Suprapubic skin (tissue), 4 donors: ENCODE measurements at places on chromosomes 3 and 15. TPM values are rescaled to one million over a fixed set of nuclear protein-coding genes. Genes with fewer than 3 reads are reported as not detected.

- peak; percentile 15 for DNase-seq
Measured at GRCh38 chr3:194287977-194288706, 63.0 kb downstream of the CPN2 start.

GRCh38 chr3:127158614-127159229 lies 34.2 kb upstream of the PRR23E start:
- peak; percentile 24 for DNase-seq

DNA sequence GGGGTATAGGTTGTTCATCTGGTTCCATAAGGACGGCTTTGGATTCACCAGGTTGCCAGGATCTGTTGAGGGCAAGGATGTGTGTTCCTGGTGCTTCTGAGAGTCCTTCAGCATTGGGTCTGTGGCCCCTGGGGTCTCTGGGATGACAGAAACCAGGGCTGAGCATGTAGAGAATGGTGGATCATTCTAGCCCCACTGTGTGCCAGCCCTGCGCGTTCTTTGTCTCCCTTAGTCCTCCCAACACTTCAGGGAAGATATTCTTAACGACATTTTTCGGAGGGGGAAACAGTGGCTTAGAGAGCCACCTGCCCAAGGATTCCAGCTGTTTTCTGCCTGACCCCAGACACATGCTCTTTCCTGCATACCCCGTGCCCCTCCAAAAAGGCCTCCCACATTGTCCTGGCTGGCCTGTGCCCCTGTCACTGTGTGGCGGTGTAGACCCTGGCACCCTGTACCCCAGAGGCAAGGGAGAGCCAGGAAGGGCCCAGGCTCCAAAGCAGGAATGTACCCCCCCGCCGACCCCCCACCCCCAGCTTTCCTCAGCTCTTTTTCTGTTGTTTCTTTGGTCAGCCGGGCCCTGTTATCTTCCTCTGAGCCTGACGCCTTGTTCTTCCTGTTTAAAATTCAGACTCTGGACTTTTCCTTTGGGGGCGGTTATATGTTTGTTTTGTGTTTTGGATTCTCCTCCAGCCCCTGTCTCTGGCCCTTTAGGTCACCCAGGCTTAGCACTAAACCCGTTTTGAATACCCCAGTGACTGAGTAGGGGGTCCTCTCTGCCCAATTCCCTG lies 57.8 kb upstream of the SMAD6 start:
- no peak for DNase-seq

DNA sequence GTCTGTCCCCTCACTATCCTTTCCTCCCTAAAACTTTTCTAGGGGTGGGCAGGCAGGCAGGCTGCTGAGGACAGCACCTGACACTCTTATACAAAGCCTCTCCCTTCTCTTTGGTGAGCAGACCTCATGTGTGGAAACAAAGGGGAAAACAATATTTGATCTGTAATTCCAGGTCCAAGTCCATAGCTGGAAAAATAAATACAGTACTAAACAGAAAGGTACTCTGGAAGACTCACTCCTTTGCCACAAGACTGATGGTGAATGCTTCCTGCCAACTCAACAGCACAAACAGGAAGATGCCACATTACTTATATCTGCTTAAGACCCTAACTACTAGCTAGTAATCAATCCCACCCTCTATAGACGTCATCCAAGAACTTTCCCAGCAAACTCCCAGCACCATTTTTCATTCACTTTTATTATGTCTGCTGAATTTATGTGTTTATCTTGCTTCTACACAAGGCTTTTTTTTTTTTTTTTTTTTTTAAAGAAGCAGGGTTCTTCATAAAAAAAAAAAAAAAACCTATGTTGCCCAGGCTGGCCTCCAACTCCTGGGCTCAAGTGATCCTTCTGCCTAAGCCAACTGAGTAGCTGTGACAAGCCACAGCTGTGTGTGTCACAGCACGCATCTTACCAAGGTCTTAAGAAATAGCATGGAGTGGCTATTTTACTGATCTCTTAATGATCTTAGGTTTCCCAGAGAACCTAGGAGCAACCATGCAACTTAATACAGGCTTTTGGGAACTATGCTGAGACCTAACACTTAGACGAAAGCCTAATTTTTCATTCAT lies 44.2 kb upstream of the CSPG5 start:
- DNase-seq = no peak

GRCh38 chr3:16520970-16521881 lies 7.7 kb upstream of the RFTN1 start:
- no peak for DNase-seq

GRCh38 chr3:4340411-4341335 lies 37.5 kb downstream of the SETMAR start:
- DNase-seq = no peak

GRCh38 chr3:46759239-46760167 lies 41.8 kb upstream of the PRSS50 start:
- no peak for DNase-seq

RASA2 gene
- total RNA-seq = 19.6 TPM

SRGAP3 gene
- 84.9 TPM for total RNA-seq

TM4SF18 gene
- 3.4 TPM for total RNA-seq

BCL2A1 gene
- 1.1 TPM for total RNA-seq
